Urinary bladder (tissue), 4 donors: ENCODE measurements at places on chromosomes 1 and 21. TPM values are rescaled to one million over a fixed set of nuclear protein-coding genes. Genes with fewer than 3 reads are reported as not detected.

GRCh38 chr1:10962483-10962882, 50.0 kb upstream of the TARDBP start:
- no peak for DNase-seq

GRCh38 chr1:24009406-24009805, 29.3 kb upstream of the SRSF10 start:
- DNase-seq = no peak

The ZBTB37 gene
- 32.8 TPM for total RNA-seq

GRCh38 chr1:15198684-15199083, 45.1 kb downstream of the TMEM51 start:
- DNase-seq = no peak

DNA sequence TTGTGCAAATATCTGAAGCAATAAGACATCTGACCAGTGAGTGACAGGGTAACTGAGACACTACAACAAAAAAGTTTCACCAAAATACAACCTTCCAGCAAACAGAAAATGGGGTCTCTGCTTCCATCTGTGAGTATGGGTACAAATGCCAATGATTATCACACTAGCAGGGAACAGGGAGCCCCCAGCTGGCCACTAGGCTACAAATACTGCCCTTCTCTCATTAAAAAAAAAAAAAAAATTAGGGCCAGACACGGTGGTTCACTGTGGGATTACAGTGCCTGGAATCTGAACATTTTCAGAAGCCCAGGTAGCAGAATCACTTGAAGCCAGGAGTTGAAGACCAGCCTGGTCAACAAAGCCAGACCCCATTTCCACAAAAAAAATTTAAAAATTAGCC, 48.4 kb upstream of the EDARADD start:
- DNase-seq = no peak

DNA sequence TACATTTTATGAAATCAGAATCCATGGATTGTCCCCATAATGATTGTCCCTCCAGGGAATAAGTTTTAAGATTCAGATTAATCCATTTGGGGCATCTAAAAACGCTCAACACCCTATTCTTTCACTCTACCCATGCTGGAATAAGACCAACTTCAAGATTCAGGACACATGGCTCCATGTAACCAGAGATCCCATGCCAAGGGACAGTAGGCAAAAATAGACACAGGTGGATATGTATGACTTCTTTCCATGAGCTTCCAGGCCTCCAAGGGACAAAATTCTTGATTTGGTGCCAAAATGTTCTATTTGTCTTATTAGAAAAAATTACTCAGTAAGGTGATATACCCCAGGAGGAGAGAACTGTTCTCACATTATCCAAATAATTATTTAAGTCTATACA, 178.8 kb downstream of the NRIP1 start:
- no peak for DNase-seq

GRCh38 chr1:113872219-113872935, 865 bp upstream of the PTPN22 start:
- no peak for DNase-seq

The HRNR gene
- total RNA-seq = not detected
